ENCODE measurements at places on chromosomes 7 and 10. TPM values are rescaled to one million over a fixed set of nuclear protein-coding genes. Genes with fewer than 3 reads are reported as not detected.
A peak's percentile ranks its signal among the peaks of the same experiment; 100 is the strongest.

The HIPK2 gene
- 382 TPM for total RNA-seq

The TRIM50 gene
- not detected for total RNA-seq

The NPY4R2 gene
- total RNA-seq = not detected

- DNase-seq = no peak
These were observed 20.0 kb upstream of the GATA3 start for GRCh38 chr10:8034466-8035005.

DNA sequence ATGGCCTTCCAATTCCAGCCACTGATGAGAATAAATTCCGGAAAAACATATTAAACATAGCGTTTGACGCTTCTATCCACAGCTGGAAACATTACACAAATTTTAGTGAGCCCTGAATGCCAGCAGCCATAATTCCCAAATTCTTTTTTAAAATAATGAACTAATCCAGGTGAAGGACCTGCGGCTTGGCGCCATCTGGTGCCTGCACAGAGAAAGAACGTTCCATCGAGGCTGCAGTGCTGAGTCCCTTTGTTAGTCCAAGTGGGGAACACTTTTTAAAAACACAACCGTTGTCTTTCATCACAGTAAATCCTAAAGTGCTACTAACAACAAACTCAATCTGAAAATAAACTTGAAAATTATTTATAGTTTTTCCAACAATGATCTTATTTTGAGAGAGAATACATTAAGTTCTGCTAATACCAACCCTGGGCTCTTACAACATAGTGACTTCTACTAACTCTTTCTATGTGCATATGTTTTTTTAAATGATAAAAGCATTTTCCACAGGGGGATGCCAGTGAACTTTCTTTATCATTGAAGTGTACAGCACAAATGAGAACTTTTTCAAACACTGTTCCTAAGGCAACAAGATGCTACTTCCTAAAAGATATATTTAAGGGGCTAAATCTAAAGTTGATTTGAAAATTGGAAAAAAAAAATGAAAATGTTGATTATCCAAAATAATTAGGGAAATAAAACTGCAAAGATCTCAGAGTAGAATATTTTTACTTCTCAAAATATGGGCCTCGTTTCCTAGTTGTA lies 166.9 kb upstream of the RNF32 start:
- DNase-seq = peak; percentile 74

DNA sequence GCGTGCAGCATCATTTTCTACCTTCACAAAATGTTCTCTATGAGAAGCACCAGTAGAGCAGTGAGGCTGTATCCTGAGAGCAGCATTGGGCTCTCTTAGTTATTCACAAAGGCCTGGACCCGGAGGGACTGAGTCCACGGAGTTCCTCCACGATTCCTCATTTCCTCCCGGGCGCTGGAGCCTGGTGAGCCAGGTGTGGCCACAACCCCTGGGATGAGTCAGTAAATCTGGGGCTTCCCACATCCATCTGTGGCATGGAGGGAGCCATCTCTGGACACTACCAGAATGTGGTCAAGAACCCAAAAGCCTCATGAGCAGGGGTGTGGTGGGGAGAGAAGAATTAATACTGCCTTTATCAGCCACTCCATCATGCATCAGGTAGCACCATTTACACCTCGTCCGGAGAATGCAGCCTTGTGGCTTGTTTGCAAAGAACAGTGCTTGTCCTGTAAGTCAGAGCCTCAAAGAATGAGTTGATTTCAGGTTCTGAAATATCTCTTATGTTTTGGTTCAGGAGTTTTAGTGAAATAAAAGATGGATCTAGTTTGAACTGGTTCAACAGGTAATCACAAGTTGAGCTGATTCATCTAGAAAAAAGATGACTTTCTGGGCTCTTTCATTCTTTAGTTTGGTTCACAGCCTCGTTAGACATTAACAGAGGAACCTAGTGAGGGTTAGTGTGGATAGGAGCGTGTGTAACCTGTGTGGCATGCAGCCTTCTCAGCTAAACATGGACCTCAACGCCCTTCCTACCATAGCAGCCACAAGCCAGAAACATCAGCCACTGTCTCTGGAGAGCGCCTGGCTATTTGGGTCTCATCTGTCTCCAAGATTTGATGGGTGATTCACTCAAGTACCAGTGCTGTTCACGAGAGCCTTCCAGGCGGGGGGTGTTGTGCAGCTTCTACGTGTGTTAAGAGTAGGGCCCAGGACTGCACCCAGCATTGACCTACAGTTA lies 95.2 kb downstream of the WDR37 start:
- DNase-seq = no peak

DNA sequence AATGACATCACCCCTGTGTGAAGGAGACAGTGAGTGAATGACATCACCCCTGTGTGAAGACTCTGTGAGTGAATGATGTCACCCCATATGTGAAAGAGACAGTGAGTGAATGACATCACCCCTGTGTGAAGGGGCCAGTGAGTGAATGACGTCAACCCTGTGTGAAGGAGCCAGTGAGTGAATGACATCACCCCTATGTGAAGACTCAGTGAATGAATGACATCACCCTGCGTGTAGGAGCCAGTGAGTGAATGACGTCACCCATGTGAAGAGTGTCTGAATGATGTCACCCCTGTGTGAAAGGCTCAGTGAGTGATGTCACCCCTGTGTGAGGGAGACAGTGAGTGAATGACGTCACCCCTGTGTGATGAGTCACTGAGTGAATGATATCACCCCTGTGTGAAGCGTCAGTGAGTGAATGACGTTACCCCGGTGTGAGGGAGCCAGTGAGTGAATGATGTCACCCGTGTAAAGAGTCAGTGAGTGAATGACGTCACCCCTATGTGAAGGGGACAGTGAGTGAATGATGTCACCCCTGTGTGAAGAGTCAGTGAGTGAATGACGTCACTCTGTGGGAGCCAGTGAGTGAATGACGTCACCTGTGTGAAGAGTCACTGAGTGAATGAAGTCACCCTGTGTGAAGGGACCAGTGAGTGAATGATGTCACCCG lies 478.1 kb downstream of the PTPRN2 start:
- no peak for DNase-seq

GRCh38 chr7:2644562-2645273 lies 12.9 kb downstream of the TTYH3 start:
- no peak for DNase-seq

- peak; percentile 67 for DNase-seq
These were observed 364.2 kb downstream of the AUTS2 start for GRCh38 chr7:69962186-69963065.
